ENCODE measurements at places on chromosomes 6 and 20.

DNA sequence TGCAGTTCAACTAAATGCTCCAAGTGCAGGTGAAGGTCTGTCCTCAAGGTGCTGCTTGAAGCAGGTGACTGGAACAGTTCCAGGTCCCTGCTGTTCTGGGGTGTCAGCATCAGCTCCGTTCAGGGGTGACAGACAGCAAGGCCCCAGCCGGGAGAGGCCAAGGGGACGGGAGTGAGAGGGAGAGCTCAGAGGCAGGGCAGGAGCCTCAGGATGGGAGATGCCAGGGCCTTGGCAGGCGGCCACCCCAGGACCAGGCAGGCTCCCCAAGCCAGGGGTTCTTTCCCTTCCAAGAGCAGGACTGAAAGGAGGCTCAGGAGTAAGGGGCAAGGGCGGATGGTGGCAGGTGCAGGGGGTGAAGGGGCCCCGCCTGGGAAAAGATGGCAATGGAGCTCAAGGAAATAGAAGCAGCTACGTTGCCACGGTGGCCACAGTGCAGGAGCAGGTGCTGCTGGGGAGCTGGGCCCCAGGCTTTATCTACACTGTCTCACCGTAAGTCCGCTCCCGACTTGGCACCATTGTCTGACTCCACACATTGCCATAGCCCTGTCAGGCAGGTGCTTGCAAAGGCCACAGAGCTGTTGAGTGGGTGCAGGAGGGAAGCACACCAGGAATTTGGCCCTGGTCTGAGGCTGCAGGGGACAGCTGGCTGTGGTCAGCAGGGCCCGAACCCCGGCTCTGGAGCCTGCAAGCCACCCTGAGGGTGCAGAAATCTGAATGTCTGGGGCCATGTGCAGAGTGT, 43.1 kb downstream of the ERMARD start:
- no peak for DNase-seq

DNA sequence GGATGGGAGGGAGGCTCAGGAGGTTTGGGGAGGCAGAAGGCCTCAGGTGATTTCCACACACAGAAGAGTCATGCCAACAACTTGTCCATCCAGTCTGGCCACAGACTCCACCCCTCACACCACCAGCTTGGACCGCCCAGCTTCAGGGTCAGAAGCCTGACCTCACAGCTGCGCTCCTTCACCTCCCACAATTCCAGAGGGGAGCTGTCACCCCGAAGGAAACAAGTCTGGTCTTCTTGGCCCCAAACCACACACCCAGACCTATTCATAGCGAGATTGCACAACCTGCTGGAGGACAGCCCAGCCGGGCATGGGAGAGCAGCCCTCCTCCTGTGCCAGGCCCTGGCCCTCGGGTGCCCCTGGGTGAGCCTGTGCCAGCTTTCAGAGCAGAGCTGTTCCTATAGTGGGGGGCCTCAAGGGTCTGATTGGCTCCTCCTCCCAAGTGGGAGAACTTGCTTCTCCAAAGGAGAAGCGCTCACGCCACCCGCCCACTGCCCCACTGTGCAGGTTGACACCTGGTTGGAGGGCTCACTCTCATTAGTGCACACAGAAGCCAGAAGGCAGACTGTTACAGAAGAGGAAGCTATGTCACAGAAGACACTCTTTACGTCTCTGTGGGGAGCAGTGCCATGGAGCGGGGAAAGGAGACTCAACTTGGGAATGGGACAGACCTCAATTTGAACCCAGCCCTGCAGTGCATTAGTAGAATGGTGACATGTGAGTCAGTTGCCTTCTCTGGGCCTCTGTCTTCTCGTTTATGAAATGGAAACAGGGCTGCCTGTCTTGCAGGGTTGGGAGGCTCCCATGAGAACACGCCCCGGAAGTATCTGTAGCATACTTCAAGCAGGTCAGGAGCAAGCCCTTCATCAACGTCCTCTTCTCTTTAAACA, 128.8 kb downstream of the FOXO3 start:
- DNase-seq, result peak; percentile 88

DNA sequence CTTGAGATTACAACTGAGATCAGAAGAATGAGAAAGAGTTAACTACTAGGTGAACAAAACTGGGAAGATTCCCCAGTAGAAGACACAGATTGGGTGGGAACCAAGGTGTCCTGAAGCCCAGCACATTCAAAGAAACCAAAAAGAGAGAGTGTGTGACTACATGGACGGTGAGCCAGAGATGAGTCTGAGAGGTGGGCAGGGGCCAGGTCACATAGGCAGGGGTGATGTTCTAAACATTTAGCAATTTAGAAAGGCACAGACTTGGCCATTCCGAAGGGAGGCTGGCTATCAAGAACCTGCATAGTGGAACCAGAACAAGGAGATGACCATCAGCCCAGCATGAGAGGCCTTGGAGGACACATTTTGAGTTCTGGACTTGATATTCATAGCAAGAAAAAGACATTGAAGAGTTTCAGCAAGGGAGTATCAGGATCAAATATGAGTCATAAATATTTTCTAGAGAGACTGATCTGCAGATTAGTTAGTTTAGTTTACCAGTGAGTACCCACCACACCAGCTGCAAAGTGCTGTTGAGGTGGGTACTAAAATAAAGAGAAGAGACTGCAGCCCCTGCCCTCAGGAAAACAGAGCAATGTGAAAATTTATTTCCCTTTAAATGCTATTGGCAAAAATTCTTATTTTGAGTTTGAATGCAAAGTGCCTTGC, 340.5 kb upstream of the PRDM1 start:
- no peak for DNase-seq

- DNase-seq, result no peak
Observed at GRCh38 chr6:115544765-115545671, 515.7 kb downstream of the FRK start.

GRCh38 chr6:6331393-6331792, 10.9 kb upstream of the F13A1 start:
- DNase-seq, result no peak

DNA sequence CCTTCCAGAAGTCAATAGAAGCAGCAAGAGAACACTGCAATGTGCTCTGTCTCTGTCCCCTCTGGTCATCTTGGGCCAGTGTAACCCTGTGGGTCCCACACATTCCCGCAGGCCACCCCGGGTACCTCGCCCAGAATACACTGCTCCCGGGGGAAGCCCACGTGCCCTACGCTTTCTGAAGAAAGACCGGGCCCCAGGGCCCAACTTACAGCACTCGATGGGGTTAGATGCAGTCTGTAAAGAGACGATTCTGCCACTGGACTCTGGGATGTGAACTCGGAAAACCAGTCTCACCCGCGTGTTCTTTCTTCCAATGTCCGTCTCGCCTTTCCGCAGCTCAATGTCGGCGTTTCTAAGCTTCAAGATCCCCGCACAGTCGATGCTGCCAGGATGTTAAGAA, 68.7 kb downstream of the NFATC2 start:
- DNase-seq, result no peak

- no peak for DNase-seq
Observed at GRCh38 chr6:107179004-107179403, 63.7 kb upstream of the BEND3 start.

Data from ureter (tissue), 1 donor.